ENCODE measurements at places on chromosomes 5 and 9.

DNA sequence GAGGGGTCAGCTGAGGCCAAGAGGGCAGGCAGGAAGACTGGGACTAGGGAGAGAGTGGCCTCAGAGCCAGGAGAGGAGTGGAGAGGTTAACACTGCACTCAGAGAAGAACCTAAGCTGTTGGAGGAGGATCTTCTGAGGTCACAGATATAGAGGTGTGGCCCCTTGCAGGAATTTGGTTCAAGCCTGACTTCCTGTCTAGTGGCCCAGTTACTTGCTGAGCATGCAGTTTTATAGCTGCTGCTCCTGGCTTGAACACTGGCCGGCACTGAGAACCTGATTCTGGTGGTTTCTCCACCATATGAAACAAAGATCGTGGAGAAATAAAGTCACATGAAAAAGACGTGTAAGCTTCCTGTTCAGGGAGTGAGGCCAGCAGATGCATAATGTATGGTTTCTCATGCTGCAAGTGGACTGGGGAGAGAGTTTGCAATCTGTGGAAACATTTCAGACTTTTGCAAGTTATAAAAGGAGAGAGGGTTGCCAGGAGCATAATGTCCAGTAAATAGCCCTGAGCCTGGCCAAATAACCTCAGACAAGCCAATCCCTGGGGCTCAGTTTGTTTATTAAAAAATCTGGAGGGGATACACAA, 82.6 kb downstream of the GALNT10 start:
- DNase-seq, result no peak

GRCh38 chr5:120258123-120258522, 206.0 kb upstream of the PRR16 start:
- DNase-seq, result no peak

DNA sequence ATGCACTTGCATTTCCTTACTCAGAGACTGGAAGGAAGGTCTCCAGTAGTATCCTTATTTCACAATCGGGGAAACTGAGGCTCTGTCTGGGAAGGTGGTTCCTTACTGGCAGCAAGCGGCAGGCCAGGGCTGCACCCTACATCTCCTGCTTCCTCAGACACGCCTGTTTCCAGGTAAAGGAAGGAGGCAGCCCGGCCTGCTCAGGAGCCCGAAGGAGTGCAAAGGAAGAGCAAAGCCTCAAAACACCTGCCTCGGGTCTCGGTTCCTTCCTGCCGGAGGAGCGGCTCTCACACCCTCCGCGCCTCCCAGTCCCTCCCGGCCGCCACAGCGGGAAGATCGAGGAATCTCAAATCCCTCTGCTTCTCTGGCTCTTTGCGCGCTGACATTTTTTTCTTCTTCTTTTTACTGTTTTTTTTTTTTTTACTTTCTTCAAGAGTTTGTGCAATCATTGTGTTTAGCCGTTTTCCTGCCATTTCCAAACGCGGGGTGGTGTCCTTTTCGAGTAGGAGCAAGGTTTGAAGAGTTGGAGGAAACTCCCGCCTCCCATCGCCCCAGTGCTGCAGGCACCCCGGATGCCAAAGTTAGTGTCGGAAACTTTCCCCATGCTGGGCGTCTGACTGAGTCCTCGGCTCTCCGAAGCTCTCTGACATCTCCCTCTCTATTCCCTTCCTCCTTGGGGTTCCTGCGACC, 1.0 kb downstream of the GGTA1 start:
- no peak for DNase-seq

- DNase-seq, result no peak
These were observed 64.5 kb downstream of the TMEM161B start for GRCh38 chr5:88203981-88204750.

GRCh38 chr5:6202149-6202967, 176.0 kb downstream of the MED10 start:
- DNase-seq, result no peak

- no peak for DNase-seq
These were observed 7.3 kb upstream of the LIX1 start for GRCh38 chr5:97149709-97150108.

GRCh38 chr9:34994260-34994899, 4.8 kb downstream of the DNAJB5 start:
- DNase-seq, result no peak

- DNase-seq, result no peak
These were observed 3.7 kb downstream of the MCTP1 start for GRCh38 chr5:95281226-95281625.

DNA sequence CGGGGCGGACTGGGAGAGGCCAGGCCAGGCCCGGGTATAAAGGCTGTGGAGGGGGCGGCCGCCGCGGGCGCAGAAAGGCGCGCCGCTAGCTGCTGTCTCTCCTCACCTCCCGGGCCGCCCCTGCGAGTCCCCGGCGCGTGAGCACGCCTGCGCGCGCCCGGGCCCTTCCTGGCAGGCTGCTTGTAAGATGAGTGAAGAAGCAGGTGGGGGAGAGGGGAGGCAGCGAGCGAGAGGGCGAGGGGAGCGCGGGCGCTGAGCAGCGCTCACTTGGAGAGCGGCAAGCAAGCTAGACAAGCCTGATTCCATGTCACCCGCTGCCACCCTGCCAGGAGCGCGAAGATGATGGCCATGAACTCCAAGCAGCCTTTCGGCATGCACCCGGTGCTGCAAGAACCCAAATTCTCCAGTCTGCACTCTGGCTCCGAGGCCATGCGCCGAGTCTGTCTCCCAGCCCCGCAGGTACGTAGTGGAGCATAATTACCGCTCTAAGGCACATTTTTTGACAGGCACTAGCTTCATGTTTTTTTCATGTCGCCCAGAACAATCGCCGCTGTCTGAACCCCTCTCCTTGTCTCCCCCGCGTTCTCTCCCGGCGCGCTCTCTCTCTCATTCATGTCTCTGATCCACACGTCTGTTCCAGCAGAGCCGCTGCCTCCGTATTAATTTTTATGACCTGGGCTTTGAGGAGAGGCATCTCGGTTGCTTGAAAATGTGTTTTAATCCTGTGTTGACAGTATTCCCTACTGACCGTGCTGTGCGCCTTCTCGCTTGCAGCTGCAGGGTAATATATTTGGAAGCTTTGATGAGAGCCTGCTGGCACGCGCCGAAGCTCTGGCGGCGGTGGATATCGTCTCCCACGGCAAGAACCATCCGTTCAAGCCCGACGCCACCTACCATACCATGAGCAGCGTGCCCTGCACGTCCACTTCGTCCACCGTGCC, at the start of gene POU4F3:
Gene POU4F3 (plus strand): TSS at position 66 of the 941 bp plus-strand sequence. CDS start 274 bp downstream, at position 340.
- DNase-seq, result no peak

DNA sequence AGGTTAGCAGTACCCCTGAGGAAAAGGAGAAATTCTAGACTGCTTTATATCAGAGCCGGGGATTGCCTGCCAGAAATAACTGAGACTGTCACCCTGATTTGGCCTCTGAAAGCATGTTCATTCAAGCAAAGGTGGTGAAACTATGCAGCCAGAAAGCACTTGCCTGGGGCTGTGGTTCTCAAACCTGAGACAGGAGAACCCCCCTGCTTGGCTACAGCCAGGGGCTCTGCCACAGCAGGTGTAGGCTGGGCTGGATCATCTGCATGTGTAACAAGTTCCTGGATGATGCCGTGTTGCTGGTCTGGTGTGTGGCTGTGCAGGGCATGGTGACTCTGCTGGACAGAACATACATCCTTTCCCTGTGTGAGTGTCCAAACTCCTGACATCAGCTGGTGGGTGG, 157.8 kb downstream of the NXNL2 start:
- no peak for DNase-seq

DNA sequence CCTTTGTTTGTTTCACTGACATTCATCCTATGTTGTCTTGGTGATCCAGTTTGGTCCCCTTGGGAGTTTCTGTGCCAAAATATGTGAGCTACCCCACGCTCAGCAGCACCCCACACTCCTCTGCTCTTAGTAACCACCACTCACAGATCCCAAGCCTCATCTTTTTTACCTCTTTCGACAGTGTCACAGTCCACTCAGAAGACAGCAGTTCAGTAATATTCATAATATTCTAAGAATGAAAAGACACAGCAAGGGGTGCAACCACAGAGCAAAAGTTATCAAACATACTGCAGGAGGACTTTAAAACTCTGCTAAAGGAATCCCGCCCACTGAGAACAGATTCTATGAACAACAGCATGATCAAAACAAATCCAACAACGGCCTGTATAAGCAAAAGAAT, 28.2 kb downstream of the RNF130 start:
- no peak for DNase-seq

DNA sequence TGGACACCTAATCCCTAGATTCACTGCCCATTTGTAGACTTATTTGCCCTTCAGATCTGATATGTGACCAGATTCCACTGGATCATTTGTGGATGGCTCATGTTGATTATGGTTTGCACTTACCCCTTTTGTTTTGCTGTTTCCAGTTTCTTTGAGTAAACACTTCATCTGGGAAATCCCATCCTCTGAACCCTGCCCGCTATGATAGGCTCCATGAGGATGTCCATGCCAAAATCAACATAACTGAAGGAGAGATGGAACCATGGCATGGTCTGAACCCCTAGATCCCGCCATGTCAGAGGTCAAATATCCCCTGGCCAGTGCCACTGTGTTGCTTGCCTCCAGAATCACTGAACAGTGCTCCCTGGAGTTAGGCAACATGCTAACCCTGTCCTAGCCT, 11.7 kb upstream of the FEM1C start:
- DNase-seq, result no peak

DNA sequence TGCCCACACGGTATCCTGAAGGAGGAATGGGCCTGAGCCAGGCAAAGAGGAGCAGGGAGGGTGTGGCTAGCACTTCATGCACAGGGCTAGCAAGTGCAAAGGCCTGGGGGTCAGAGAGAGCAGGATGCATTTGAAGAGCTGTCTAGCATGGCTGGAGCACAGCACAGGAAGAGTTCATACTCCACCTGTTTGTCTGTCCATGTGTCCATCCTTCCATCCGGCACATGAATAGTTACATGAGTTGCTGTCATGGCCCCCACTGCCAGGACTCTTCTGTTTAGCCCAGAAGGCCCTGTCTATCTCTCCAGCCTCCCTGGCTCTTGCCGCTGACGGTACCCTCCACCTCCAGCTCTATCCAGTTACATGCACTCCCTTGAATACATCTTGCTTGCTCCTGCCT, 17.1 kb downstream of the RGS3 start:
- DNase-seq, result no peak

GRCh38 chr9:20219437-20219836, 402.9 kb downstream of the MLLT3 start:
- DNase-seq, result no peak

- DNase-seq, result no peak
These were observed 48.6 kb downstream of the PHF2 start for GRCh38 chr9:93624977-93625376.

GRCh38 chr5:123543438-123543837, 31.5 kb downstream of the CSNK1G3 start:
- no peak for DNase-seq

- DNase-seq, result no peak
These were observed 480.1 kb upstream of the SMARCA2 start for GRCh38 chr9:1535051-1535450.

DNA sequence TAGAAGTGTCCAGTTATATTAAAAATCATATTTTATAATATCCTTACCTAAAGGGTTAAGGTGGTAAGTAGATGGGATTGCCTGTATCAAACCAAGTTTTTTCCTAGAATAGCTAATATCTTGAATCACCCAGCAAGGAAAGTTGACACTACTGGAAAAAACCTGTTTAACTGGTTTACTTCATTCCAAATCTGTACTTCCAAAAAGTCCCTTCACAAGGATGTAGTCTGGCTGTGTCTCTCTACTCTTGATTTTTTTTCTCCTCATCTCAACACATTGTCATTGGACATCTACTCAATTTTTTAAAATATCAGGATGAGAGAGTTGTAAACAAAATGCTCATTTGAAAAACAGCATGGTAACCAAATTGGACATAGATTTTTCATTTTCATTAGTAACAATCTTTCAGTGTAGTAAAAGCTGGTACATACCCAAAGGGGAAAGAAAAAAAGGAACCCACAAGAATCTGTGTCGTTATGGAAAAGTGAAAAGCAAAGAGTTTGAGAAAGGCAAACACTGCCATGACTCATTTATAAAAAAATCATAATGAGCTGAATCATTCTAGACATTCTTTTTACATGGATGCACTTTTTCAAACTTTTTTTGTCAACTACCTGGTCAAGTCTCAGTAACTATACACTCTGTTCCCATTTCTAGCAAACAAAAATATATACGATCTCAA, 173.5 kb downstream of the GLIS3 start:
- DNase-seq, result no peak

- DNase-seq, result no peak
These were observed 601 bp upstream of the FAF2 start for GRCh38 chr5:176447591-176447977.

DNA sequence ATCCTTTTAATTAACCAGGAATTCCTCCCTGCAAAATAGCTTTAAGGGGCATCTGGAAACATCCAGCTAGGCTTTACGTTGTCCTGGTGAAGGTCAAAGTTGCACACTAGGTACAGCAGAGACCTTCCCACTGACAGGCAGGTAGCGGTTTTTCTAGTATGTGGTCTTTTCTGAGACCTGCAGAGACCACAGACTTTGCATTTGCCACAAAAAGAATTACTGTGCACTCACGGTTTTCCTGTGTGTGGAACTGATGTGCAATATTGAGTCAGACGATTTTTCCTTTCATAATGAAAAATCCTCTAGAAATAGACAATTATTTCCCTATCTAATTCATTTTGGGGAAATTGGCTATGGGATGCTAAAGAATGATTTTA, 417.0 kb upstream of the ADAMTSL1 start:
- DNase-seq, result no peak

DNA sequence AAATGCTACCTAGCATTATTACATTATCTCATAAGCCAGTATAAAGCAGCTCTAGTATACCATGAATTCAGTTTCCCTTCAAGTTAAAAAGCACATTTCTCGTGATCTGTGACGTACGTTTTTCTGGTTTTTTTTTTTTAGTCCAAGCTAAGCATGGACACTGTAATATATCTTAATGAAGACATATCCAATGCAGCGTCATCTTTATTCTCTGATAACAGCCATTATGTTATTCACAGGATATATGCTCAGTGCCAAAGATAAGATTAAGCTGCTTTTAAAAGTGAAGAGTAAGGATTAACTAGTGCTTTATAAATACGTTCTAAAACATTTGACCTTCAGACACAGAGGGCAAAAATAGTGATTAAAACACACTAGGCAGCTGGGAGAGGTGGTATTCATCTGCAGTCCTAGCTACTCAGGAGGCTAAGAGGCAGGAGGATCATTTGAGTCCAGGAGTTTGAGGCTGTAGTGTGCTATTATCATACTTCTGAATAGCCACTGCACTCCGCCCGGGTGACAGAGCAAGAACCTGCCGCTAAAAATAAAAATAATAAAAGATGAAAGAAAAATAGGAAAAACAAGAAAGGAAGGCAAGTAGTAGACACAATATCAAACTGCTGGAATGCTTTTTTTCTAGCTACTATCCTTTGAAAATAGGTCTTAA, 7.7 kb downstream of the CSNK1A1 start:
- no peak for DNase-seq

GRCh38 chr9:131720330-131720729, 19.5 kb downstream of the RAPGEF1 start:
- DNase-seq, result no peak

GRCh38 chr9:133118179-133118520, 2.9 kb downstream of the RALGDS start:
- DNase-seq, result no peak

GRCh38 chr9:128249908-128250838, 25.6 kb downstream of the GOLGA2 start:
- peak; percentile 99 for DNase-seq

DNA sequence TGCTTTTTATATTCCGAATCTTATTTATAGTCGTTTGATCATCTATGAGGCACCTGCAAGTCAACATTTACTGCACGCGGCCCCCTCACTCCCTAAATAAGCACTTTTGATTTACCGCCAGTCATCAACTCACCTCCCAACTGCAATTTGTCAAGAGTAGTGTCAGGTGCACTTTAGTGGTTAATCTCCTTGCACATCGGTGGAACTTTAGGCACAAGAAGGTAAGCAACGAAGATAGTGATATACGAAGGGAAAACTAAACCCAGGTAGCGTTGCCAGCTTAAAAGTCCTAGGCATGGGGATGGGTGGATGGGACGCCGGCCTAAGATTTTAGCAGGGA, 513 bp upstream of the RNF180 start:
- DNase-seq, result no peak
